ENCODE measurements at places on chromosomes 2 and 18.

GRCh38 chr18:69402533-69402989, 1.9 kb downstream of the DOK6 start:
- DNase-seq: peak; percentile 15

GRCh38 chr2:138078153-138078552, 113.9 kb downstream of the HNMT start:
- DNase-seq: peak; percentile 47

- DNase-seq: no peak
These were observed 72.3 kb downstream of the BARD1 start for GRCh38 chr2:214737188-214737587.

- DNase-seq: no peak
These were observed 476 bp downstream of the VSNL1 start for GRCh38 chr2:17540813-17541530.

- peak; percentile 10 for DNase-seq
These were observed 883 bp downstream of the SMCHD1 start for GRCh38 chr18:2656237-2656980.

- no peak for DNase-seq
These were observed 67.0 kb downstream of the RBMS1 start for GRCh38 chr2:160426604-160427003.

DNA sequence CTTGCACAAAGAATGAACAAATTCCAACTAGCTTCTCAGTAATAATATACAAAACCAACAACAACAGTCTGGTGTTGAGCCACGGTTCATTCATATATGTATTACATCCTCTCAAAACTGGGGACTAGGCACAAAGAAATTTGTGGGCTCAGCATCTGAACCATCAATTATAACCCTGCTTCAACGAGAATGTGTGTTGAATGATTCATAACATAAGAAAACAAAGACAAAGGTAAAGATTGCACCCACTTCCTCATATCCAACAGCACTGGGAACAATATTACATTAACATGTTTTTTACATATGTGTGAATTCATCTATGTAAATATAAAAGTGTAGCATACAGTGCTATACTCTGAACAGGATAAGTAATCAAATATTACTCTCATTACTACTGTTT, 144.8 kb downstream of the CDH2 start:
- DNase-seq: no peak

DNA sequence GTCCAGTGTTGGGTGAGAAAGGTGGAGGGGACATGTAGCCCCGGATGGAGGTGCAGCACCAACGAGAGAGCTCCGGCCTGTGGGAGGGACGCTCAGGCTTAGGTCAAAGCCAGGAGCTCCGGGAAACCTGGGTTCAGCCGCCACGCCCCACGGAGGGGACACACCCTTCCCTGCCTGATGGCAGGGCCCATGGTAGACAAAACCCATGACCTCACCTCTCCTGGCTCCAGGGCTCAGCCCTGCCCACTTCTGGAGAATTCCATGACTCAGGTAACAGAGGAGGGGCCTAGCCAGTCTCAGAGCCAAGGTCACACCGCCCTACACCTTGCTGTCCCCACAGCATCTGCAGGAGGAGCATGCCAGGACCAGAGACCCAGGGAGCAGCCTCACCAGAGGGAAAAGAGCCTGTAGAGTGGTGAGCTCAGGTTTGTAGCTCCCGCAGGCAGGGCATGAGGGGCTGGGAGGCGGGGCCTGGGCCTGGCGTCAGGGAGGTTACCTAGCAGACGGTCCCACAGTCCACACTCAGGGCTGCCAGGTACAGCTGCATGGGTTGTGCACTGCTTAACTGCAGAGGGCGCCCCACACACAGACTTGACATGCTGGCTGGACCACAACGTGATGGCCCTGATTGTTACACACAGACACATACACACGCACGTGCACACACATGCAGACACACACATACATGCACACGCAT, 70.8 kb upstream of the SMAD7 start:
- DNase-seq: peak; percentile 34

- no peak for DNase-seq
These were observed 2.4 kb downstream of the HNRNPLL start for GRCh38 chr2:38600242-38600891.

DNA sequence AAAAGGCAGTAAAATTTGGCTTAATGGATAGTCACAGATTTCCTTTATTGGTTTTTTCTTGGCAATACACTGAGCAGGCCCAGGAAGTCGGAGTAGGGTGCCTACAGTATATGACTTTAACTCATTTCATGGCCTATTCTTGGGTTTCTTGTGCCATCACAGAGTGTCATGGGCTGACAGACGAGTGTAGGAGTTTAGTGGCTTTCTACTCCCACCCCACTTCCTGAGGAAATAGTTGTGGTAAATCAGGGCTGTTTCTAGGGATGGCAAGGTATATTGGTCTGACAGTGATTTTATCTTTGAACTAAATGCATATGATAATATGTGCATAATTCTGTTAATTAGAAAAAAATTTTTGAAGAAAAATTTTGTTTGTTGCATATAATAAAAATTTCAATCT, 100.1 kb downstream of the PLCL1 start:
- DNase-seq: no peak

- peak; percentile 52 for DNase-seq
These were observed 20.9 kb downstream of the THNSL2 start for GRCh38 chr2:88190808-88191721.

GRCh38 chr2:190446750-190447516, 38.8 kb downstream of the MFSD6 start:
- no peak for DNase-seq

DNA sequence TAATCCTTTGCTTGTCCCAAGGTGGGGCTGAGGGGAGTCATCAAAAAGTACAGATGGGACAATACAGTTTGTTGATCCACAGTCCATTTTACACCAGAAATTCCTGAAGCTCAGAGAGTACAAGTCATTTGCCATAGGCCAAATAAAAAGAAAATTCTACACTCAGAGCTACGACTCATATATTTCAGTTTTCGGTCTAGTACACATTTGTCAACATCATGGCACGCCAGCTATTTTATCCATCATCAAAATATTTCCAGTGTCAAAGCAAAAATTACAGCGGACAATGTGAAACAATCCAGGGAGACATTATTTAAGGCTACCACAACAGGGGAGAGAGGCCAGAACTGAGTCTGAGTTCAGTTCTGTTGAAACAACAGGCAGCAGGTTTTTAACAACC, 587.5 kb upstream of the DSEL start:
- no peak for DNase-seq

GRCh38 chr2:224110811-224111210, 71.7 kb upstream of the SERPINE2 start:
- DNase-seq: no peak

DNA sequence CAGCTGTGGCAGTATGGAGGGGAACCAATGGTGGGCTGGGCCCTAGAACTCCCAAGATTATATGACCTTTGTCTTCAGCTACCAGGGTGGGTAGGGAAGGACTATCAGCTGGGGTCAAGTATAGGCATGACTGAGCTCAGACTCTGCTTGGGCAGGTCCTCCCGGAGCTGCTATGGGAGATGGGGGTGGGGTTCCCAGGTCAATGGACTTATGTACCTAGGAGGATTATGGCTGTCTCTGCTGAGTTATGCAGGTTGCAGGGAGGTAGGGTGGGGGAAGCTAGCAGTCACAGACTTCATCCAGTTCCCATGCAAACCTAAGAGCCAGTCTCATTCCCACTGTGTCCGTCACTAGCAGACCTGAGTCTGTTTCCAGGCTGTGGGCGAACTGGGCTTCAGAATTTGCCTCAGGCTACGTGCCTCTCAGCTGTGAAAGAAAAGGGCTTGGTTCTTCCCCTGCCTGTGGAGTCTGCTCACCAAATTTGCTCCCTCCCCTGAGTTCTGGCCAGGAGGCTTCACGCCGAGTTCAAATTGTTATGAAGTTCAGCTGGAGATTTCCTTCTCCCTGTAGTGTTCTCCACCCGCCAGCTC, 985.8 kb upstream of the NRXN1 start:
- no peak for DNase-seq

DNA sequence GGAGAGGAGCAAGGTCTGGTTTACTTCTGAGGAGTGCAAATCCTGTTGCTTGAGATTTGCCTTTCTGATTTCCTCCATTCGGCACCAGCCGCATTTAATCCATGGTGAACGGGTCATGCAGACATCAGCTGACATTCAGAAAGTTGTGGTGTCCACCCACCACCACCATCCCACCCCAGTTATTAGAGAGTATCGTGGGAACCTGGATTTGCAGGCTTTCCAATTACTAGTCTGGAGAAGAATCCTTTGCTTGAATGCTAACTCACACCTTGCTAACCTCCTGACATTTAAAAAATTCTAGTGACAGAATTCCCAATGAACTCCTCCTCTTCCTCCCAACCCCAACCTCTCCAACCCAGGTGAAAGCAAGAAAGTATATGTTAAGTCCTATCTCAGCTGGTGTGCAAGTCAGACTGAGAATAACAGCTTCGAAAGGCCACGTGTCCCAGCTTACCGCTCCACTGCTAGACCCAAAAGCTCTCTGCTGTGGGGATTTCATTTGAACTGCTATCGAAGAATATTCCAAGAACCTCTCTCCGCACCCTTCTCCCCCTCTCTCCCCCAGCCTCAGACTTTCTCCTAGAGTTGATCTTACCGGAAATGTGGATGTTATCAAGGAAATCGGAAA, 17.7 kb downstream of the BCL11A start:
- DNase-seq: no peak

- DNase-seq: no peak
These were observed 38.6 kb upstream of the PLB1 start for GRCh38 chr2:28457237-28457636.

DNA sequence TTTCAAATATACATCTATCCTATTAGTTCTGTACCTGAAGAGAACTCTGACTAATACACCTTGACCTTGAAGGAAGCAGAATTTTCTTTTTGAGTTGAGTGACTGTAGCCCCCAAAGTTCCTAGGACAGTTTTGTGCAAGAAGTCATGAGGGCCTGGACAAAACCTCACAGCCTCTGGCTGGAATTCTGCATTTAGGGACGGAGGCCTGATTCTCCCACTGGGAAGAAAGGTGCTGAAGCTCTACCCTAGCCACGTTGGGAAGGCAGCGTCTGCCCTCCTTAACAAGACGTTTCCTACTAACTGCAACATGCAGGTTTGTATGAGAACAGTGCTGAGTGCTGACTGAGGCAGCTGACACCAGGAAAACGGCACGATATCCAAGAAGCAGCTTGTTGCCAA, 74.4 kb upstream of the ZCCHC2 start:
- no peak for DNase-seq

DNA sequence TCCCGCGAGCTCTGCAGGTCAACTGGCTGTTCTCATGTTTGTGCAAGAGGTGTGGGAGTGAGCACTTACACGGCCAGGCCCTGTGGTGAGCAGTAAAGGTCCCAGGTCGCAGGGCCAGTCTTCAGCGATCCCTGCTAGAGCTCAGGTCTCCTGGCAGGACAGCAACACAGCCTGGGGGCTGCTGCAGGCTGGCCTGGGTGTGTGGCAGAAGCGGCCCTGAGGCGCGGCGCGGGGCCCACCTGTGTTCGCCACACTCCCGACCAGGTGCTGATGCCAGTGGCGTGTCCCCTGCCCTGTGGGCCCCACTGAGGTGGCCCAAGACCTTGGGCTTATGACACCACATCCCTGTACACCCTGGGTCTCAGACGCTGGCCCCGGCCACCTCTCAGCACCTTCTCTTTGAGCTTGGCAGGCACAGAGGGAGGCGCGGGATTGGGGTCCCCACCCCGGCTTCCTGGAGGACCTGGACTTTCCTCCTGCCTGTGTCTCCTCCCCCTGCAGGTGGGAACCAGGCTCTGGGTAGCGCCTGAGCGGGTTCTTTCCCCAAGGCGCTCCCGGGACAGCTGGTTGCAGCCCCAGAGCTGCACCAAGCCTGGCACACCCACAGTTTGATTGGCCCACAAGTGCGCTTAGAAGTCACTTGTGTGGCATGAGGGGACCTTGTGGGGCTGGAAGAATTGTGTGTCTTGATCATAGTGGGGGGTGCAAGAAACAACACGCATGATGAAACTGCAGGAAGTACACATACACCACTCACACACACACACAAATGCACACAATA, 59.2 kb downstream of the TWIST2 start:
- DNase-seq: no peak

DNA sequence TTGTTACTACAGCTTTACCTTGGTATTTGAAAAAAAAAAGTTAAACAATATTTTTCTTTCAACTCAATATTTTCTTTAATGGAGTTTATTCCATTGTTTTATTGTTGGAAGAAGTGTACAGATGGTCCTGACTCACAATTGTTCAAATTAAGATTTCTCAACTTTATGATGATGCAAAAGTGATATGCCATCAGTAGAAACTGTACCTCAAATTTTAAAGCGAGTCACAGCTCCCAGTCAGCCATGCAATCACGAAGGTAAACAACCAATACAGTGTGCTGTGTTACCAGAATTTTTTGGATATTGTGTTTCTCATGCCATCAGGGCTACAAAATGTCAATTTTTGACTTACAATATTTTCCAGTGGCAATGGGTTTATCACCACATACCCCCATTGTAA, 54.0 kb upstream of the COL5A2 start:
- no peak for DNase-seq

DNA sequence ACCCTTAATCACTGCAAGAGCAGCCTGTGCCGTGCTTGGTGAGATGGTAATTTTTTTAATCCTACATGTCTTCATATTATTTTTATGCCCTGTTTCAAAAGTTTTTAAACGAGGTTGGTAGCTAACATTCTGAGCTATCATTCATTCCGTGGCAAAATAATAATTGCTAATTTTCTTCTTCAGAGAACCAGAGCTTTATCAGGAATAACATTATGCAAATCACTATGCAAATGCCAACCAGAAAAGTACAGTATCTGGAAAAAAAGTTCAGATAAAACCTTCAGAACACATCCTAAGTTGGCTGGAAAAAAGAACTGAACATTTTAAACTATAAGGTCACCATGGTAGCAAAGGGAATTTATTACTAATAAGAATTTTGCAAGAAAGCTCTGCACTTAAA, 165.1 kb upstream of the NABP1 start:
- DNase-seq: no peak

DNA sequence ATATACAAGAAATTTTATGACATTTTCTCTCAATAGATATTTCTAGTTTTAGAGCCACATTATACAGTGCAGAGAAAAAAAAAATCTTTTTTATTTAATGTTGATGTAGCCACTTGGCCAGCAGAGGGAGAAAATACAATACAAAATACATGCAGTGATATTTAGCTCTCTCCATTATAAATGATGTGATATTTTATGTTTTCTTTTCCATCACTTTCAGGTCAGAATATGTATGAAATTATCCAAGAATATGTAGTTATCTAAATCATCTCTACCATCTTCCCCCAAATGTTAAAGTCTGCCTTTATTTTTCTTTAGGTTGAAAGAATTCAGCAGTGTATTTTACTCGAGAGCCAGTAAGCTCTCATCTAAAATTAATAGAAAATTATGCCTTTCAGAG, 533.6 kb upstream of the FSHR start:
- peak; percentile 9 for DNase-seq

- no peak for DNase-seq
These were observed 242.7 kb downstream of the TMEM182 start for GRCh38 chr2:103004426-103004942.

GRCh38 chr2:121254748-121255147, 30.3 kb downstream of the TFCP2L1 start:
- DNase-seq: no peak

DNA sequence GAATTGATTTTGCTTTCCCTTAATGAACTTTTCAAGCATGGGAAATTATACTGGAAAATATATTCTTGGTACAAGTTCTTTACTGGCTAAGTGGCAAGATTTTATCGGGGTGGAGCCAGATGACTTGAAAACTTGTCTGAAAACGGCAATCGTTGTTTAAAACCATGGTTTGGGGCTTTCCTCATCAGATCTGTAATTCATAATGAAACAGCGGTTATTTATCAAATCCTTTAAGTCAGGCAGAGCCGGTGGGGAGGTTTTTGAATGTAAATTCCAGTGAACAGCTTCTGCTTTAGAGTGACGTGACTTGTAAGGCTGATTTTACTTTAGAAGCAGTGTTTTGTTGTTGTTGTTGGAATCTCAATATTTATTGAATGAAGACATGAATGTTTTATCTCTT, 2.6 kb downstream of the SEC11C start:
- DNase-seq: no peak
